ENCODE measurements at places on chromosomes 3 and 15. TPM values are rescaled to one million over a fixed set of nuclear protein-coding genes. Genes with fewer than 3 reads are reported as not detected.

The BFSP2 gene
- total RNA-seq, result not detected

The TXNRD3 gene
- total RNA-seq, result 8.1 TPM

The COL6A5 gene
- total RNA-seq, result not detected

The ZNF80 gene
- not detected for total RNA-seq

The OXTR gene
- not detected for total RNA-seq

The XCR1 gene
- 0.06 TPM for total RNA-seq

The PARP15 gene
- total RNA-seq, result 1.0 TPM

The CRYGS gene
- total RNA-seq, result 0.55 TPM

The SNX22 gene
- 0.17 TPM for total RNA-seq

The CFAP100 gene
- total RNA-seq, result not detected

DNA sequence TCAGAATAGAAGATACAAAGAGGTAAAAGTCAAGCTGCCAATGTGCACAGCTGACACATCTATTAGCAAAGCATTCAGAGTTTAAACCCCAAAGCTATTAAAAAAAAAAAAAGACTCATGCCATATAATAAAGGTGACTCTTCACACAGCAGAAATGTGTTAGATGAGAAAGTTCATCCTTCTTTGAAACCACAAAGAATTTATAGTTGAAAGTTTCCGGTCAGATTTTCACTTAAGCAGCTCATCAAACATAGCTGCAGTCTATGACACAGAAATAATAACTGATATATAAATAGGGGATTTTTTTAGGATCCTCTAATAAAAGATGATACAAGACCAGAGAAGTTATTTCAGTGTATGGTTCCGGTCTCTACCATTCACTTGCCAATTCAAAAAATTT, 76.6 kb downstream of the WWTR1 start:
- peaks cover 72% of the 10 kb centered on the region for H3K4me1 ChIP-seq
- H3K27me3 ChIP-seq, result no peaks in the 10 kb centered on the region
- no peaks in the 10 kb centered on the region for H3K36me3 ChIP-seq

DNA sequence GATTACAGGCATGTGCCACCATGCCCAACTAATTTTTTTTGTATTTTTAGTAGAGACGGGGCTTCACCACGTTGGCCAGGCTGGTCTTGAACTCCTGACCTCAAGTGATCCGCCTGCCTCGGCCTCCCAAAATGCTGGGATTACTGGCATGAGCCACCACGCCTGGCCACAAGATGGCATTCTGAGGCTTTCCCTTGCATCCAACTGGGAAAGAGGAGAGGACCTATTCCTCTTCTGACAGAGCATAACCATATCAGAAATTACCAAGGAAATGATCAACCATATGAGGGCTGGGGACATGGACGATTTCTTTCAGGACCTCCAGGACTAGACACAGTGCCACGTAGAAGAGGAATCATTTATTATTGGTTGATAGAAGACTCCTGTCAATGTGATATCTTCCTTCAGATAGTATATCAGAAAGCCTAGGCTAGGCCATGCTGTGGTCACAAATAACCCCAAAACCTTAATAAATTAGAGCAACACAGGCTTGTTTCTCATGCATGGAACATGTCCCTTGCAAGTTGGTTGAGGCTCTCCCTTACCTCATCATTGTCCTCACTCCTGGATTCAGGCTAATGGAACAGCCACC, 372.3 kb upstream of the IL12A start:
- no peaks in the 10 kb centered on the region for H3K4me1 ChIP-seq
- no peak overlapping the region for H3K27ac ChIP-seq
- no peaks in the 10 kb centered on the region for H3K27me3 ChIP-seq

- H3K4me1 ChIP-seq, result peaks cover 6% of the 10 kb centered on the region
- H3K36me3 ChIP-seq, result no peaks in the 10 kb centered on the region
- no peak overlapping the region for H3K27ac ChIP-seq
- H3K4me3 ChIP-seq, result no peak overlapping the region
These were observed 40.9 kb upstream of the PIK3R4 start for GRCh38 chr3:130787422-130788068.

DNA sequence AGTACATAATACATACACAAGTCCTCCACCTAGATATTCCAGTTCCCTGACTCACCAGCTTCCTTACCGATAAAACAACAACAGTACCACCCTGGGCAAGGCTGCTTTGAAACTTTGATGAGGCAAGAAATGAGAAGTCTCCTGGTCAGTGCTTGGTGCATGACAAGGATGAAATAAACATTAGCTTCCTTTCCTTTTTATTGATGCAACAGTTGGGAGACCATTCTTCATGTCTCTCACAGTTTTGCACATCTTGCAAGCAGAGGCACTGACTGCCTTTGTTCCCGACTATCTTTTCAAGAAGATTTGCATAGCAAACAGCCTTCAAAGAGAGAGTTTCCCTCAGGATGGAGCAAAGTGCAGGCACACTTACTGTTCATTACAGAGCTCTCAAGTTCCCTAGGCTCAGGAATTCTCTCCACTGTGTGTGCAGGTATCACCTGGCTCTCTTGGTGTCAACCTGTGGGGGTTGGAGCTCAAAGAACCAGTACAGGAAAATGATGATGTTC, 65.2 kb downstream of the MYLK start:
- H3K27me3 ChIP-seq, result no peaks in the 10 kb centered on the region
- no peak for DNase-seq
- no peak overlapping the region for H3K27ac ChIP-seq
- no peaks in the 10 kb centered on the region for H3K4me1 ChIP-seq

DNA sequence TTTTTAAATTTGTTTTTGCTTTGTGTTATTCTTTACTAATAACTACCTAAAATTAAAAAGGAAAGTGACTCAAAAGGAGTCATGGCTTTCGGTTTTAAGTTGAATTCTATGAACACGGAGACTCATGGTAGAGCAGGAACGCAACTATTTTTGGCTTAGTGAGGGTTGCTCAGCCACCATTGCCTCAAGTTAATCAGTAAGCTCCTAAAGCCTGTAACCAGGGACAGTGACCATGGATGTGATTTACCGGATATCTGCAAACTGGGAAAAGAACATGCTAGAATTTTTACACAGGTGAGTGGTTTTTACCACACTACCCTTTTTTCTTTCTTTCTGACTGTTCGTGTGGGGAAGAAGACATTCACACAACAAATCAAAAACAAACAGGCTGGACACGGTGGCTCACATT, 11.8 kb downstream of the SLC12A8 start:
- no peak overlapping the region for H3K27ac ChIP-seq
- no peaks in the 10 kb centered on the region for H3K27me3 ChIP-seq
- H3K36me3 ChIP-seq, result no peaks in the 10 kb centered on the region
- no peak overlapping the region for H3K4me3 ChIP-seq
- H3K4me1 ChIP-seq, result no peaks in the 10 kb centered on the region

DNA sequence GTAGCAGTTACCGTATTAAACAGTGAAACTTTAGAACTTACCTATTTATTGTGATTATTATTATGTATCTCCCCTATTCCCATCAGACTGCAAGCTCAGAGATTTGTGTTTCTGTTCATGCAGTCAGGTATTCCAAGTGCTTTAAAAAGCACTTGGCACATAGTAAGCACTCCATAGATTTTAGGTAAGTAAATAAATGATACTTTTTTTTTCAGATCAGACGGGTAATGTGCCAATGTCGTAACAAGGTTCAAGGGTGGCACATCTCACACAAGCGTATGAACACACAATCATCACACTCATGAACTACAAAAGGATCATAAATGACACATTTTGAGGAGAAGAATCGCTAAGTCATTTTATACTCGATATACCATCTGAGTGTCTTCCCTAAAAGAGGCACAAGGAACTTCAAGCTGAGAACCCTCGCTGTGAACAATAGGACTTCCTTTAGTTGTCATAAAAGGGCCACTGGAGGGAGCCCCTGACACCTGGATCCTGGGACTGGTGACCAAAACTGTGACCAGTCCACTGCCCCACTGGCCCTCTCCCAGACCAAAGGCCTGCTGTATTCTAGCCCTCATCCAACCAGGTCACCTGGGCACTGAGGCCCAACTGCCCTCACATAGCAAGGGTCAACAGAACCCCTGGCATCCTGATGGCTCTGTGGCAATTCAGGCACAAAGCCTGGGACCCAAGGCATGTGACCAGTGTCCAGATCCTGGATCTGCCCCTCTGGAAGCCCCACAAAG, 32.1 kb downstream of the KIF9 start:
- H3K27ac ChIP-seq, result peak overlapping the region; percentile 30
- peaks cover 5% of the 10 kb centered on the region for H3K4me1 ChIP-seq
- H3K4me3 ChIP-seq, result no peak overlapping the region
- DNase-seq, result peak; percentile 66

DNA sequence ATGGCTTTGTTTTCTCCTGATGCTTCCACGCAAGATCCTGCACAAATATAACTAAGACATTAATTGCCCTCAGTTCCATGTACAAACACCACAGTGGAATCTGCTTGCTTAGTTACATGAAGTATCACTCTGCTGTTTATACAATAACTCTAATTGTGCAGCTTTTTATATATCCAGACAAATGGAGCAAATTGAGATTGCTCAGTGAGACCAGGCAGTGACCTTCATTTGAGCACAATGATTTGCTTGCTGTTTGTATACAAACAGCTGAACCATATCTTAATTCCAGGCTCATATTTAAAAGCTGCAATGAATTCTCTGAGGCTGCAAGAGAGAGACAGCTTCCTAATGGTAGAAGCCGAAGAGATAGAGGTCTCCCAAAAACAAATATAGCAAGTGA, 243.7 kb downstream of the CADPS start:
- DNase-seq, result no peak
- H3K36me3 ChIP-seq, result no peaks in the 10 kb centered on the region
- H3K27ac ChIP-seq, result no peak overlapping the region
- no peaks in the 10 kb centered on the region for H3K27me3 ChIP-seq
- H3K4me3 ChIP-seq, result no peak overlapping the region

- H3K27ac ChIP-seq, result peak overlapping the region; percentile 87
- H3K4me3 ChIP-seq, result peak overlapping the region; percentile 79
- H3K36me3 ChIP-seq, result no peaks in the 10 kb centered on the region
- H3K4me1 ChIP-seq, result peaks cover 27% of the 10 kb centered on the region
- DNase-seq, result no peak
These were observed 1.4 kb downstream of the TNIK start for GRCh38 chr3:171458864-171459136.

DNA sequence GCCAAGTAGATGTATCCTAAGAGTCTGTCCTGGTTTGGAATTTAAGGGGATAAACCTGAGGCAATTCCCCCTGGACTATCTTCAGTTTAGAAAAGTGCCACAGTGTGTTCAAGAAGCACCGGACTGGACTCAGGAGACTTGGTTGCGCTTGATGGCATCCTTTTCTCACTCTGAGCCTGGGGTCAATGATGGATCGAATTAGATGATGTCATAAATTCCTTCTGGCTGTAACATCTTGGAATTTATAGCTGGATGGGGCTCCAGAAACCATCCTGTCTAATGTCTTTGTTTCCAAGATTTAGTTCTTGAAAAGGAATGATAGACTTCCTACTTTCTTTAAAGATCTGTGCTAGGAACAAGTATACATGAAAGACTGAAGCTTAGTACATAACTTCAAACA, 280.6 kb downstream of the LPP start:
- H3K27ac ChIP-seq, result no peak overlapping the region
- DNase-seq, result no peak
- H3K27me3 ChIP-seq, result no peaks in the 10 kb centered on the region

DNA sequence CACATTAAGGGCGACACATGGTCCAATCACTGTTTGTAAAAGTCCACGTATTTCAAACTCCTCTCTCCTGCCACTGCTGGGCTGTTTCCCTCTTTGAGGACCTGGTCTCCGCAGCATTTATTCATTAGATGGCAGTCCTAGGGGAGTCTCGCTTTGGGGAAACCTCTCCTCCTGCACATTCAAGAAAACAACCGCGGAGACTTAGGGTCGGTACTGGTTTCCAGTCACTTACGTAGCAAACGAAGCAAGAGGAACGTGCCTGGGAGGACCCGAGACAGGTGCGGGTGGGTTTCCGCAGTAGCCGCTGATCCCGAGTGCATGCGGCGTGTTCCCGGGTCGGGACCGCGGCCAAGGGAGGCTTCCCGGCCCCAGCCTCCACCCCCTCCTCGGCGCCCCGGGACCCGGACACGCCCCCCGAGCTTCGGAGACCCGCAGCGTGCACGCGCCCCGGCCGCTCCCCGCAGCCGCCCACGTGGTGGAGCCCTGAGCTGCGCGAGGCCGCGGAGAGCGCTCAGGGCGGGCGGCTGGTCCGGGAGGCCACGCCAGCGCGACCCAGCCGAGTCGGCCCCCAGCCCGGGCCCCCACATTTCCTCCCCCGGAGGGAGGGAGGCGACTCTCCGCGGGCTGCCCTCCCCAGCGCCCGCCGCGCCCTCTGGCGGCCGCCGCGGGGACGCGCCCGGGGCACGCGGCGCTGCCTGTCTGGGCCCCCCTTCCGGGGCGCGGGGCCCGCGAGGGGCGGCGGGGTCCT, 1.1 kb upstream of the IGF1R start:
- no peaks in the 10 kb centered on the region for H3K27me3 ChIP-seq
- no peaks in the 10 kb centered on the region for H3K36me3 ChIP-seq
- H3K27ac ChIP-seq, result peak overlapping the region; percentile 92
- peak overlapping the region; percentile 94 for H3K4me3 ChIP-seq
- DNase-seq, result peak; percentile 72

DNA sequence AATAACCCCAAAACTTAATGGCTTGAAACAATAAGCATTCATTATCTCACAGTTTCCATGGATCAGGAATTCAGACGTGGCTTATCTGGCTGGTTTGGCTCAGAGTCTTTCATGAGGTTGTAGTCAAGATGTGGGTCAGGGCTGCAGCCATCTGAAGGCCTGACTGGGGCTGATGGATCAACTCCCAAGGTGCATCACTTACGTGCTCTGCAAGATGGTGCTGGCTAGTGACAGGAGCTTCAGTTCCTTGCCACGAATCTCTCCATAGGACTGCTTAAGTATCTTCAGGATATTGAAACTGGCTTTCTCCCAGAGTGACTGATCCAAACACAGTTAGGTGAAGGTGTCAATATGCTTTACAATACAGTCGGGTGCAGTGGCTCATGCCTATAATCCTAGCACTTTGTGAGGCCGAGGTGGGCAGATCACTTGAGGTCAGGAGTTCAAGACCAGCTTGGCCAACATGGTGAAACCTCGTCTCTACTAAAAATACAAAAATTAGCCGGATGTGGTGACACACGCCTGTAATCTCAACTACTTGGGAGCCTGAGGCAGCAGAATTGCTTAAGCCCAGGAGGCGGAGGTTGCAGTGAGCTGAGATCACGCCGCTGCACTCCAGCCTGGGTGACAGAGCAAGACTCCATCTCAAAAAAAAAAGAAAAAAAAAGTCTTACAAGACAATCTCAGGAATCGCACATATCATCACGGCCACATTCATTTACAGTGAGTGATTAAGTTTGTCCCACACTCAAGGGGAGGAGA, 28.5 kb upstream of the PTPRG start:
- no peaks in the 10 kb centered on the region for H3K36me3 ChIP-seq
- H3K4me3 ChIP-seq, result no peak overlapping the region
- no peak for DNase-seq
- H3K4me1 ChIP-seq, result no peaks in the 10 kb centered on the region
- H3K27me3 ChIP-seq, result no peaks in the 10 kb centered on the region

GRCh38 chr3:134614955-134615354, 35.9 kb downstream of the KY start:
- peaks cover 12% of the 10 kb centered on the region for H3K4me1 ChIP-seq
- no peak for DNase-seq
- H3K27me3 ChIP-seq, result no peaks in the 10 kb centered on the region

GRCh38 chr15:68311859-68312557, 34.5 kb downstream of the FEM1B start:
- no peak overlapping the region for H3K4me3 ChIP-seq
- peaks cover 12% of the 10 kb centered on the region for H3K4me1 ChIP-seq
- no peak overlapping the region for H3K27ac ChIP-seq
- peaks cover 2% of the 10 kb centered on the region for H3K27me3 ChIP-seq

GRCh38 chr15:58629625-58630024, 119.9 kb downstream of the ADAM10 start:
- peaks cover 17% of the 10 kb centered on the region for H3K4me1 ChIP-seq
- DNase-seq, result no peak
- no peaks in the 10 kb centered on the region for H3K27me3 ChIP-seq
- H3K4me3 ChIP-seq, result no peak overlapping the region
- H3K27ac ChIP-seq, result no peak overlapping the region
- H3K36me3 ChIP-seq, result peaks cover 29% of the 10 kb centered on the region
